Suprapubic skin (tissue), 4 donors: ENCODE measurements at places on chromosomes 5 and 9. TPM values are rescaled to one million over a fixed set of nuclear protein-coding genes. Genes with fewer than 3 reads are reported as not detected.

IL7R gene
- 0.73 TPM for total RNA-seq

TIMD4 gene
- total RNA-seq: not detected

OR1J2 gene
- total RNA-seq: not detected

VCAN gene
- total RNA-seq: 24.1 TPM

IL4 gene
- total RNA-seq: not detected

AOPEP gene
- 306 TPM for total RNA-seq

GRCh38 chr5:54835647-54836046, 149.7 kb downstream of the ESM1 start:
- DNase-seq: no peak

DNA sequence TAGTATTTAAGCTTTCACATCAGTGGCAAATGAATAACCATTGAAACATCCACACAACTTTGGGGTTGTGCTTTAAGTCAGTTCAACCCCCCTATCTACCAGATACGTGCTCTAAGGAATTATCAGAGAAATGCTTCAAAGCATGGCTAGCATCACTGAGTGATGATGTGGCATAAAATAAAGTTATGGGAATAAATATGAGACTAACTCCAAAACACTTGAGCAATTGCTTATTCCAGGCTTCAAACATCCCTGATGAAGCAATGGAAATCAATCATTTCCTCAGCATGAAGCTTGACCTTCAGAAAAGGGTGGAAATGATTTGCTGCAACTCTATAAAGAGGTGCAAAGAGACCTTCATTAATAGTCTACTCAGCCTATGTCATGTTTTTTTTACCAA, 292.0 kb upstream of the SMC2 start:
- DNase-seq: no peak

DNA sequence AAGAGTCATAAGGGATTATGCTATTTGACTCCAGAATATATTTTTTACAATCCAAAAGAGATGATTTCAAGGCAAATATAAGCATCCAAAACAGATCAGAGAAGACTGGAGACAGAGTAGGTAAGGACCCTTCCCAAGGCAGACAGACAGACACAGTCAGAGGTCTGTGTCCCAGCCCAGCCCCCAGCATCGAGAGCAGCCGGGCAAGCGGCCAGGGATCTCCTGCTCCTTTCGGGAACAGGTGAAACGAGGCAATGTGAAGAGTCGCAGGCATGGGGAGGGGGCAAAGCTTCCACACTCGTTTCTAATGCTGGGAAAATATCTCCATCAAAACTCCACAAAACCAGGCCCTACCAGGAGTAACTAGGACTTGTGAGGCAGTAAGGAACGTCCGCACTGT, 5.8 kb downstream of the PAEP start:
- DNase-seq: peak; percentile 30

DNA sequence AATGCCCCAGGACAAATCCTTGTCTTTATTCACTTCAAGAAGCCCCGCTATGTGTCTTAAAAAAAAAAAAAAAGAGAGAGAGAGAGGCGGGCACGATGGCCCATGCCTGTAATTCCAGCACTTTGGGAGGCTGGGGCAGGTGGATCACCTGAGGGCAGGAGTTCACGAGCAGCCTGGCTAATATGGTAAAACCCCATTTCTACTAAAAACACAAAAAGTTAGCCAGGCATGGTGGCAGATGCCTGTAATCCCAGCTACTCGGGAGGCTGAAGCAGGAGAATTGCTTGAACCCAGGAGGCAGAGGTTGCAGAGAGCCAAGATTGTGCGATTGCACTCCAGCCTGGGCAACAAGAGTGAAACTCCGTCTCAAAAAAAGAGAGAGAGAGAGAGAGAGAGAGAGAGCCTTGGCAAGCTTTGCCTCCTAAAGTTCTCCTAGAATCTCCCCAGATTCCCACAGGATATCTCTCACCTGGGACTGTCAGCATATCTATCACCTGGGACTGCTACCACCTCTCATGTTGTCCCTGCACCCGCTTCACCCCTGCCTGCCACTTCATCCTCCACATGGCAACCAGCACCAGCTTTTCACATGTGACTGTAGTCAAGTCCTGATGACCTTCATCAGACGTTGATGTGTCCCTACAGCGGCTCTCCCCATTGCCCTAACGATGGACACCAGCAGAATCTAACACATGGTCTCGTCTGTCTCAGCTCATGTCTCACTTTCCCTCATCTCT, 5.8 kb downstream of the ITK start:
- DNase-seq: no peak

GRCh38 chr9:133147412-133148198, 16.1 kb downstream of the GBGT1 start:
- DNase-seq: peak; percentile 91

DNA sequence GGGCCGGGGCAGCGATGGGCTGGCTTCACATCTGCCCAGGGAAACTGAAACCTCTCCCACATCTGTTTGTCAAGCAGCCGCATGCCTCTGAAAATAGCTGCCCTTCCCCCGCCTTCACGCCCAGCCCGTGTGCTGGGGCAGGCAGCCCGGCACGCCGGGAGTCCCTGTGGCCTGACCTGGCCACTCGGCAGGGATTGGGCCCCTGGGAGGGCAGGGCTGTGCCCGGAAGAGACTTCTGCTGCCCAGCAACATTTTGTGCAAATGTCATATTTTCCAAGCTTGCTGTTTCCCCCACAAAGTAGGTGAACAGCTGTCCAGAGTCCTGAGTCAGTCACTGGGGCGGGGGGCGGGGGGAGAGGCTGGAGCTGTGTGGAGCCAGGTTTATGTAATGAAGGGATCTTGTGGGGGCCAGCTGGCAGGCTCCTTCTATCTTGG, 8.2 kb downstream of the COL27A1 start:
- DNase-seq: no peak

DNA sequence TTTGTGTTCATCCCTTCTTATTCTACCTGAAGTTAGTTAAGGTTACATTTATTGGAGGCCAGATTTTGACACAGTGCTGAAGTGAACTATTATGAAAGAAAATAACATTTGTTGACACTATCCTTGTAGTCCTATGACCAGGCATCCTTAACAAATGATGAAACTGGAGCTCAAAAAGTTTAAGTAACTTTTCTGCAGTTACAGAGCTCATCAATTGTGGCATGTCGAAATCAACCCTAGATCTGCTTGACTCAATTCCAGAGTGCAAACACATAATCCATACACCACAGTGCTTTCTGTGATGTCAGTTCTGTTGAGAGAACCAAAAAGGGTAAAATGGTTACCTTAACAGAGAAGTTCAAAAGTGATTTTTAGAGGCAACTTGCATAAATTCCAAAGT, 28.6 kb downstream of the KCNN2 start:
- DNase-seq: no peak

DNA sequence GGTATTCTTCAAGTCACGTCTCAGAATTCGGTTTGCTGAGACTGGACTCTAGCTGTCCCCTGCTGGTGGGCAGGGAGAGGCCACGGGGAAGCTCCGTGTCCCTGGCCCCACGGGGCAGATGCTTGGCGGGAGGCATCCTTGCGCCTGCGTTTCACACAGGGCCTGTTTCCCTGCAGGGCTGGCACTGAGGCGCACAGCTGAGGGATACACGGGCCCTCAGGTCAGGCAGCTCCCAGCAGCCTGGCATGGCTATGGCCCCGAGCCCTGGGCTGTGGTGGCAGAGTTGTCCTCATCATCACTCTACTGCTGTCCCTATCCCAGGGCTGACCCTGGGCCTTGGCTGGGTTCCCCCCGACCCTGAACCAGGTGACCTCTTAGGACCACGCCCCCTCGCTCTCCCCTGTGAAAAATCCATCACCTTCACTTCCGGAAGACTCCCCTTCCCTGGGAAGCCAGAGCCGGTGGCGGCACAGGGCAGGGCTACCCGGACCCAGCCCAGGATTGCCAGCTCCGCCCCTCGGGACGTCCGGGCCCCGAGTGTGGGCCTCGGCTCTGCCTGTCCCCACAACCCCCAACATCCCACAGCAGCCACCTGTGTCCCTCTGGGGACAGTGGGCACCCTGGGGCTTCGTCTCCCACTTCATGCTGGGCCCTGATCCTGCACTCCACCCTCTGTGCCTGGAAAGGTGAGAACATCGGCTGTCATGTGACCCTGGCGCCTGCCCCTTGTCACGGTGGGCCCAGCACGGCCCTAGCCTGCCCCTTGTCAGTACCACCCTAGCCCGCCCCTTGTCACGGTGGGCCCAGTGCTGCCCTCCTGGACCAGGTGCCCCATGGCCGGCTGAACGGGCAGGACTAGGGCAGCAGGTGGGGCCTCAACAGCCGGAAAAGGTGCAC, 5.0 kb downstream of the DPP7 start:
- DNase-seq: no peak

GRCh38 chr9:16267281-16268066, 603.0 kb downstream of the BNC2 start:
- no peak for DNase-seq

DNA sequence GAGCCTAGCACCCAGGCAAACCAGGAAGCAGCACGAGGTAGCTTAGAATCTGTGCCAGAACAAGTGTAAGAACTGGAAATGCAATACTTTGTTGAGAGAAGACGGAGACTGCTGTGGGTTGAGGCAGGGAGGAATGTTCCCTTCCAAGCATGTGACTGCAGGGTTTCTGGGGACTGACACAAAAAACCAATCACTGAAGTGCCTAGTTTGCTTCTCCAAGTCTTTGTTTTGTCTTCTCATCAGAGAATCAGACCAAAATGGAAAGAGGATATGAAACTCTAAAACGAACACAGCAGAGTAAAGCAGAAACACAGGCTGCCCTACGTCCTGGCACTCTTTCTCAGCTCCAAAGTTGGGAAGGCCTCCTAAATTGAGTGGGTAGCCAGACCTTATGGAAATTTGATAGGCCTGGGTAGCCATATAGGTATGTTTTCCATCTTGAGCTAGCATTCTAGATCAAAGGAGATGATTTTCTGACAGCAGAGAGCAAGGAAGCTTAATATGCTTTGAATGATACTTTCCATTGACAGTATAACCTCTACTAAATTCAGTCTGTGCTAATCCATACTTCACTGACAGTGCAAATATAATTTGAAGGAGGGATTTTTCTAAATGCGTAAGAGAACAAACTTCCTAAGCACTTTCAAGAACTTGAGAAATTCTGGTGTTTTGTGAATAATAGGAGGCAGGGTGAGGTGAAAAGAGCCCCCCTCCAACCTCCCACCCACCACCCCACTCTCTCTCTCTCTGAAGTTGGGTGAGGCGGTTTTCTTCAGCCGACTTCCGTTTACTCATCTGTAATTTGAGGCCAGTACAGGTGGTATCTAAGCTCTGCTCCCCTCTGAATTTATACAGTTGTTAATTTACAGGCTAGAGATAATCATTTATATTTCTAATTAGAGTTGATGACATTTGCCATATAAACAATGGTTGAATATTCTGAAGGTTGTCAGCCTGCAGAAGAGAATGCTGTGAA, 5.5 kb downstream of the ADRB2 start:
- DNase-seq: no peak

DNA sequence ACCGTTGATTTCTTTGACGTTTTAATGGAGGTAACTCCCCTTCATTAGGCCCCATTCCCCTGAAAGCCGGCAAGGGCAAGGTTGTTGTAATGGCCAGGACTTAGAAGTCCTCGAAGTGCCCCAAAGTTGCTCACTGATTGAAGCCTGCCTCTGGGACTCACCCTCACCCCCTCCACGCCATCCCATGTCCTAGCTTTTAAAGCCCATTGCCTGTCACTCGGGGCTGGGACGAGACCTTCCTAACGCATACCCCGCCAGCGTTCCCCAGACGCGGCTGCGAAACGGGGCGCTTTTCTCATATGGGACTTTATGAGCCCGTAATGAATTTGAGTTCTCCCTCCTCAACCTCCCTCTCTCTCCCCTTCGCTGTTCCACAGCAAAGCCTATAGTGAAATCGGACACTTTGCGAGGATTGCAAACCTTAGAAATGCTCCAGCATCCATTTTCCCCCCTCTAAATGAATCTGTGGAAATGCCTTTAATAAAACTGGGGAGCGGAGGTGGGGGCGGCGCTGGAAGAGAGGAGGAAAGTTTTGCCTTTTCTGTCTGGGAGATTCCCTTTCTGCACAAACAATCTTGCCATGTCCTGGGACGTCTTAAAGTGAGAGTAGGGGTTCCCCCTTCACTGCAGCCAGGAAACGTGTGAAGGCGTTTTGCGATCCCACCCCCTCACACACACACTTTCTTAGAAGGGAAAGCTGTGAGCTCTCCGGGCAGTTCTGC, 1.5 kb downstream of the PAPPA start:
- DNase-seq: no peak

DNA sequence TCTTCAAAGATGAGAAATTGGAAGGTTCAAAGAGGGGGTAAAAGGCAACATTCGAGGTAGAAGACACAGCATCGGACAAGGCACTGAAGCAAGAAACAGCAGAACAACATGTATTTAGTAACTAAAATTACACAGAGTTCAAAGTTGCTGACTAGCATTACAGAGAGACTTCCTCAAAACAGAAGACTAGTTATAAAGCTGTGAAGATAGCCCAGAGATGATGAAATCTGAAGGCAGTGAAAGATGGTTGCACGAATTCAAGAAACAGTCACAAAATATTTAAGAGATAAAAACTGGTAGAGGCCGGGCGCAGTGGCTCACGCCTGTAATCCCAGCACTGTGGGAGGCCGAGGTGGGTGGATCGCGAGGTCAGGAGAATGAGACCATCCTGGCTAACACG, 16.3 kb downstream of the MAPKAP1 start:
- no peak for DNase-seq

GRCh38 chr5:77139001-77139400, 51.9 kb upstream of the ZBED3 start:
- DNase-seq: peak; percentile 81

DNA sequence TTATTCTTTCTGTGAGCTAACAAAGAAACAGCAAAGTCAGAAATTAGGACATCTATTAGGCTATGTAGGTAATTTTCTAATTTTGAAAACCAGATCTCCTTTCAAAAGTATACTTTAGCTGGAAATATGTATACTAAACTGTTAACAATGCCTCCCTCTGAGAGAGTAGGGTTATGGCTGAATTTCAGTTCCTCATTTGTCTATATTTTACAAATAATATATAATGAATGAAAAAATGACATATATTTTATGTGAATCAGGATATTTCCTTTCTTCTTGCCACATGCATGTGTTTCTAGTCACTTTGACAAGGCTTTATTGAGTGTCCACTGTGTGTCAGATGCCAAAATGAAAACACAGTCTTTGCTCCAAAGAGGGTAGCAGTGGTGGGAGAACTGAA, 15.4 kb downstream of the HACD4 start:
- DNase-seq: no peak

DNA sequence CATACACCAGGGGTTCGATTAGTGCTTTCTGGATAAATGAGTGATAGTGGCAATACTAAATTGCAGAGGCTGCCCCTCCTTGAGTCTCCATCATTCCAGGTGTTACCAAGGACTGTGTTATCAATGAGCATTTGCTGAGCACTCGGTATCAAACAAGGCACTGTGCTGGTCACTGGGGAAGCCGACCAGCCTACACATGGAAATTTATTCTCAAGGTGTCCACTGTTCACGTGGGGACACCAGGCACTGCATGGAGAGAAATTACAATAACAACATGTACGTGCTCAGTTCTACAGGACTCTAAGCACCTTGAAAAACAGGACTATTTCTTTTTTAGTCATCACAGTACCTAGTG, 22.2 kb downstream of the RGS3 start:
- DNase-seq: no peak
